Activated CD4-positive, alpha-beta memory T cell treated with anti-CD3 and anti-CD28 coated beads for 36 hours (primary cell): ENCODE measurements at places on chromosomes 4 and X. TPM values are rescaled to one million over a fixed set of nuclear protein-coding genes. Genes with fewer than 3 reads are reported as not detected.

- no peaks in the 10 kb centered on the region for H3K36me3 ChIP-seq
- H3K4me1 ChIP-seq, result no peaks in the 10 kb centered on the region
- no peak overlapping the region for H3K4me3 ChIP-seq
- no peak for DNase-seq
- H3K27ac ChIP-seq, result no peak overlapping the region
These were observed 68.3 kb upstream of the TMEM150C start for GRCh38 chr4:82630079-82630478.

NAP1L3 gene
- total RNA-seq, result 2.8 TPM

GRCh38 chr4:150682126-150682525 is 100.2 kb downstream of the MAB21L2 start:
- H3K27me3 ChIP-seq, result no peaks in the 10 kb centered on the region
- H3K27ac ChIP-seq, result no peak overlapping the region
- H3K4me1 ChIP-seq, result no peaks in the 10 kb centered on the region
- no peak overlapping the region for H3K4me3 ChIP-seq
- peaks cover 12% of the 10 kb centered on the region for H3K36me3 ChIP-seq
- DNase-seq, result no peak

ZNF41 gene
- total RNA-seq, result 8.7 TPM

GRCh38 chrX:13933352-13933751 is 96.3 kb downstream of the GEMIN8 start:
- no peak overlapping the region for H3K27ac ChIP-seq
- H3K27me3 ChIP-seq, result peaks cover 10% of the 10 kb centered on the region
- no peak for DNase-seq
- H3K4me3 ChIP-seq, result no peak overlapping the region
- H3K4me1 ChIP-seq, result peaks cover 2% of the 10 kb centered on the region
- H3K36me3 ChIP-seq, result no peaks in the 10 kb centered on the region

PGAM4 gene
- 0.70 TPM for total RNA-seq

DNA sequence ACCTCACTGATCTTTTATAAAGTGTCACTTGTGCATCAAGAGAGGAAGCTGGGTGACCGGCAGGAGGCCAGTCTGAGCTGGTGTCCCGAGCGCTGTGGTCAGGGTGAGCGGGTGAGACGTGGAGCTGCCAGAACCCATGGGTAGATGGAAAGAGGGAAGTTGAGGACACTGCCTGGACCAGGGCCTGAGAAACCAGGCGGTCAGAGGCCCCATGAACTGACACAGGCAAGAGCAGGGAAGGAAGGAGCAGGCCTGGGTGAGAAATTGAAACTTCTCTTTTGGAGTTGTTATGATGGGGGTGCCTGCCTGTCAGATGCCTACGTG is 192.6 kb downstream of the AFAP1 start:
- no peak for DNase-seq
- no peaks in the 10 kb centered on the region for H3K36me3 ChIP-seq
- H3K27ac ChIP-seq, result no peak overlapping the region
- no peaks in the 10 kb centered on the region for H3K27me3 ChIP-seq
